ENCODE measurements at places on chromosomes 12 and 14.
A peak's percentile ranks its signal among the peaks of the same experiment; 100 is the strongest.

DNA sequence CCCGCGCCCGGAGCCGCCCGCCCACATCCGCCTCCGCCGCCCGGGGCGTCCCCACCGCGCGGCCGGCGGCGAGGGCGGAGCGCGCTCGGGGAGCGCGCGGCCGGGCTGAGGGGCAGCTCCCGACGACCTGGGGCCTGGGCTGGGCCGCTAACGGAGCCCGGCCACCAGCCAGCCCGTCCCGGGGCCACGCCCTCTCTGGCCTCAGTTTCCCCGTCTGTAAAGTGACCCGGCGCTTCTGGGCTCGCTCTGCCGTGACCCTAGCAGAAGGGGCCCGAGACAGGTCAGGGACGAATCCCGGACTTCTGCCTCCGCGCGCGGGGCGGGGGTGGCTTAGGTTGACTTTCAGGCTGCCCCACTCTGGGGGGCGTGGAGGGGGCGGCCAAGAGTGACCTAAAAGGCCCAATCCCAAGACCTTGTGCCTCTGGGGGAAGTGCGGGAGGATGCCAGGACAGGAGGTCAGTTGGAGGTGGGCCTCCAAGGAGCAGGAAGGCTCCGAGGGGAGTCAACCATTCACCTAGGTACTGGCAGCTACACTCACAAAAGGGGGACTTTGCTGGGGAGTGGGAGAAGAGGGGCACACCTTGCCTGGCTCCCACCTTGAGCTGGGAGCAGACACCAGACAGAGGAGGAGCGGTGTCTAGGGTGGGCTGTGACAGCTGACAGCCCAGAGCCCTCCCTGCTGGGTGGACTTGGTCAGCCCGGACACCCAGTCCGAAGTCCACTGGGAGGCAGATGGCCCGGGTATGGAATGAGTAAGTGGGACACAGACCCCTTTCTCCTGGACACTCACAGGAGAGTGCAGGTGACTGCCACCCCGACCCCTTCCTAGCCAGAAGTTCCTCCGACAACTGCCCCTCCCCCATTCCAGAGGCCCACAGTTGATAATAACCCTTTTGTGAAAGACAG, 486 bp upstream of the AKT1 start:
- DNase-seq: peak; percentile 68

DNA sequence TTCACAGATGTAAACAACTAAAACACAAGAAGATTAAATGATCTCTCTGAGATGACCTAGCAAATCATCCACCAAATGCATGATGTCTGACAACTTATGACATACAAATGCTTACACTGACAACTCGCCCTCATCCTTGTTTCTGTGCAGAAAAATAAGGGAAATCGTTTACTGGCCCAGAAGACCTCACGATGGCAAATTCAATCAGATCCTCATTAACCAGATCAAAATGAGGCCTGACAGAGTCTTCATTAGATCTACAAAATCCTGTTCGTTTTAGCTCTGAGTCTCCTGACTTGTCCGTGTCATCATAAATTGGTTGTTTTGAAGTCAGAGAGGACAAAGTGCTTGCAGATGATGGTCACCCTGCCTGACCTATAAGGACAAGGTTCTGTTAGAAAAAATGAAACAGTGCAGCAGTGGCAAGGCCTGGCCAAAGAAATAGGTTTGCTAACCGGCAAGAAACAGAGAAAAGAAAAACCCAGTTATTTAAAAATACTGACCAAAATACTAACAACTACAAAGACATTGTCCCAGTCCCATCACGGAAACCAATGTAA, 109.5 kb downstream of the BTG1 start:
- DNase-seq: no peak

DNA sequence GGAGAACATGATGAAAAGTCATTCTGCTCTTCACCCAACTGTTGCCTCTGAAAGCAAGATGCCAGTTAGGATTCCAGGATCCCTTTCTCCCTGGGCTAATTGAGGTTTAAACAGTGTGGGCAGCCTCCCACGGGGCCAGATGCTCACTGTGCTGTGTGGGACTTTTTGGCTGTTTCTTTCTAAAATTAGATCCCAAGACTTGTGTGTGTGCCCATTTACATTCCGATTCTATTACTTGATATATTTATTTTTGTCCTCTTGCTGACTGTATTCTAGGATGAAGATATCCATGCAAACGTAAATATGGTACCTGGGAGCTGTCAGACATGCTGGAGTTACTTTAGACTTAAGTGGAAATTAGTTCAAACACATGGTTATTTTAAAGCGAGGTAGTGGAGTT, 6.2 kb downstream of the IFT43 start:
- DNase-seq: no peak

- no peak for DNase-seq
These were observed 149.0 kb upstream of the RMST start for GRCh38 chr12:97313471-97314190.

DNA sequence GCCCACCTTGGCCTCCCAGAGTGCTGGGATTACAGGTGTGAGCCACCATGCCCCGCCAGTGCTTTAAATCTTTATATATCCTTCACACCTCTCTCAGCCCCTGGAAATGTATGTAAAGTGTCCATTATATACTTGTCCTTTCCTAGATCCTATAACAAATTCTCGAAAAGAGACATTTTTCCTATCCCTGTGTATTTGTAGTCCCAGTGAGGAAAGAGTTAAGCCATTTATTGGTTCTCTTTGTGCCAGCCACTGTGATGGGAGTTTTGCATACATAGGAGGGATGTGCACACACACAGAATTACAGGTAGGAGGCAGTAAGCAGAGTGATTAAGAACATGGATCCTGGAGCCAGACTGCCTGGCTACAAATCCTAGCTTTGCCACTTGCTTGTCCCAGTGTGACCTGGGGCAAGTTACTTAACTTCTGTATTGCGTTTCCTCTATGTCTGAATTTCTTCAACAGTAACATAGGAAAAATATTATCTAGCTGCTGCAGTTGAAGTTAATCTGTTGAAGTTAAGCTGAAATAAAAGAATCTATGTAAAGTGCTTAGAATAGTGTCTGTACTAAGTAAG, 2.1 kb upstream of the RABGGTA start:
- no peak for DNase-seq

GRCh38 chr14:64971943-64972791, at the start of gene RAB15:
Gene RAB15 (minus strand): TSS chr14:64972336. CDS start chr14:64972076, 260 bp downstream.
- peak; percentile 47 for DNase-seq

DNA sequence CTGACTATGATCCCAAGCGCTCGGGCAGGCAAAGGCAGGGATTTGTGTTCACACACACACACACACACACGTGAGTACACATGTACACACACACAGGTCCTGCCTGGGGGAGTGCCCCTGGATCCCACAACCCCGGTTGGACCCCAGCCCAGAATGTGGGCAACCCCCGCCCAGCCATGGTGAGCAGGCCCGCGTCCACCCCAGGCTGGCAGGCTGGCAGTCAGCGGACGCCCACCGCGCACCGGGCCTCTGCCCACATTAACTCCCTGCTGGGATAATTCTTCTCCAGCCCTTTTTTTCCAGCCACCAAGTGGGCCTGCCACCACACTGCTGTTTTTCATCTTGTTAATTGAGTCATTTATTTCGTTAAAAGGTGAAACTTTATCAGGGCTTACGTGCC, 256.2 kb downstream of the BCL11B start:
- DNase-seq: no peak

- no peak for DNase-seq
These were observed 405.8 kb downstream of the MED13L start for GRCh38 chr12:115871714-115872113.

- no peak for DNase-seq
These were observed 24.6 kb upstream of the SERPINA1 start for GRCh38 chr14:94412671-94413638.

GRCh38 chr12:41327096-41327895, 139.2 kb downstream of the PDZRN4 start:
- no peak for DNase-seq

- DNase-seq: no peak
These were observed 3.9 kb downstream of the SFSWAP start for GRCh38 chr12:131714759-131715158.

- no peak for DNase-seq
These were observed 26.3 kb downstream of the RXYLT1 start for GRCh38 chr12:63805704-63806672.

GRCh38 chr12:130787041-130787440, 52.0 kb downstream of the STX2 start:
- DNase-seq: no peak

- no peak for DNase-seq
These were observed 22.3 kb upstream of the BDKRB1 start for GRCh38 chr14:96233661-96234060.

- DNase-seq: no peak
These were observed 339.5 kb downstream of the PAWR start for GRCh38 chr12:79351251-79351650.

DNA sequence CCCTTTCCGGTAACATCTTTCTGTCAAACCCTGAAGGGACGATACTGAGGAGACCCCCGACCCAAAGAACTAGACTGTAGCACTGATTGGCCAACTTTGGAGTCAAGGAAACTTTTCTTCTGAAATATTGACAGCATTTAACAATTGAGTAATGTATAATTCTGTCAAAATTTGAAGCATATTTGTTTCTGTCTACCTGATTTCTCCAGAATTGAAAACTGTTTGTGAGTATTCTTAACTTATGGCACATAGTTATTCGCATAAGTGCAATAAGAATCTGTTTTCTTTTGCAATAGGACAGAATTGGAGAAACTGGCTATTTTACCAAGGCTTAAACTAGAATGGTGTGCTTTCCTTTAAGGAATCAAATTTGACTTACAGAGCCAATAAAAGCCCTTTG, 267.1 kb upstream of the FOXN3 start:
- DNase-seq: no peak

- peak; percentile 27 for DNase-seq
These were observed 5.4 kb upstream of the NR4A1 start for GRCh38 chr12:52045794-52046199.

DNA sequence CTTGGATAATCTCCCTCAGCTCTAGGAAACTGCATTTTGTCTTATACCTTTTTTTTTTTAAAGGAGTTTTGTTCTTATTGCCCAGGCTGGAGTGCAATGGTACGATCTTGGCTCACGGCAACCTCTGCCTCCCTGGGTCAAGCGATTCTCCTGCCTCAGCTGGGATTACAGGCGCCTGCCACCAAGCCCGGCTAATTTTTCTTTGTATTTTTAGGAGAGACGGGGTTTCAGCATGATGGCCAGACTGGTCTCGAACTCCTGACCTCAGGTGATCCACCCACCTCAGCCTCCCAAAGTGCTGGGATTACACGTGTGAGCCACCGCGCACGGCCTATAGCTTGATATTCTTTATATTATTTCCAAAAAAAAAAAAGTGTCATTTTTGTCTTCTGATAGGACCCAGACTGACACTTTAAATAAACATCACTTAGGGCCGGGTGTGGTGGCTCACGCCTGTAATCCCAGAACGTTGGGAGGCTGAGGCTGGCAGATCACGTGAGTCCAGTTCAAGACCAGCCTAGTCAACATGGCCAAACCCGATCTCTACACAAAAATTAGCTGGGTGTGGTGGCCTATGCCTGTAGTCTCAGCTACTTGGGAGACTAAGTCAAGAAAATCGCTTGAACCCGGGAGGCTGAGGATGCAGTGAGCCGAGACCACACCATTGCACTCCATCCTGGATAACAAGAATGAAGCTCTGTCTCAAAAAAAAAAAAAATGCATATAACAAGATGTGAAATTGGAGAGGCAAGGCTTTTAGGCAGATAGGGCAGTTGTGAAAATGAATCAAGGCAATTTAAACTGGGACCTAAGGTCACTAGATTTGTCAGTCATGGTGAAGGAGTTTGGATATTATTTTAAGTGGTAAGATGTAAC, 18.4 kb downstream of the SLC2A3 start:
- no peak for DNase-seq

GRCh38 chr14:101408077-101408831, 153.0 kb upstream of the DIO3 start:
- DNase-seq: no peak

- no peak for DNase-seq
These were observed 35.5 kb upstream of the STON2 start for GRCh38 chr14:81435391-81436295.

DNA sequence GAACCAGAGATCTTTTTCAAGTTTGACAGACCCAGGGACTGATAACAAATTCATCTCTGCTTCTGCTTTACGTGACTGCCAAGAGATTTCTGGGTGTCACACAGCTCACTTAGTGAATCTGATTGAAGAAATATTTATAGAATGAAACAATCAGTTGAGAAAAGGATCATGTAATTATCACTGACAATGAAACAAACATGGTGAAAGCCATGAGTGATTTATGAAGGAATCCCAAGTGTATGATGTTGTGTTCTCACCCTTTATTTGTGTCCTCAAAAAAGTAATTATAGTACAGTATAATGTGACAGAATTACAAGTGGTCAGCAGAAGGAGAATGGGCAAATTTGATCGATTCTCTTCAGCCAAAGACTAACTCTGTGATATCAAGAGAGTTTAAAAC, 177.3 kb downstream of the BMP4 start:
- DNase-seq: no peak

GRCh38 chr14:92587700-92588085, 74.1 kb downstream of the RIN3 start:
- no peak for DNase-seq

DNA sequence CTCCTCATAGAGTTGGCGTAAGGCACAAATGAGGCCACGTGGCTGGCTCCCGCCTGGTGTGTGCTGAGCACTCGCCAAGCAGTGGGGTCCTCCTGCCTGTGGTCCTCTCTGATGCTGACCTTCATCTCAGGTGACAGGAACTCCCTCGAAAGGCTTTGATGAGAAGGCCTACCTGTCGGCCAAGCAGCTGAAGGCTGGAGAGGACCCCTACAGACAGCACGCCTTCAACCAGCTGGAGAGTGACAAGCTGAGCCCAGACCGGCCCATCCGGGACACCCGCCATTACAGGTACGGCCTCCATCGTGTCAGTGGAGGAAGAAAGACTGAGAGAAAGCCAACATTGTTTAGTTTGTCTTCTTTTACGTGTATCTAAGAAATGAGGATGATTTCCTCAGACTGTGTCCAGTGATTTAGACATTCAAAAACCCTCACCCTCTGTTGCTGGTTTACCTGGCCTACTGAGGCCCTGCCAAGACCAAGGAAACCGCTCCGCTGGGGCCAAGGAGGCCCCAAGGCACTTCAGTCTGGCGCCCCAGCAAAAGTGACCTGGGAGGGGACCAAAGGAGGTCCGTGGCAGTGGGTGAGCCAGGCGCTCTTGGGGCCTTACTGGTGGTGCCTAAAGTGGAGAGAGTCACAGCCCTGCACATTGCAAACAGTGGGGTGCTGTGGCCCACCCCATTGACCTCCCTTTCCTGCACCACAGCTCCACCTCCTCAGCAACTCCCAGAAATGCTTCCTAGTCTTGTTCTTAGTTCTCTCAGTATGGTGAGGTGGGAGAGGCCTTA, 60.8 kb downstream of the GALNT16 start:
- DNase-seq: no peak

GRCh38 chr12:105670672-105671071, 340.2 kb downstream of the C12orf75 start:
- DNase-seq: no peak

GRCh38 chr12:51961834-51962233, 10.3 kb downstream of the ACVR1B start:
- no peak for DNase-seq
